ENCODE measurements at places on chromosomes 6 and 20.

GRCh38 chr20:25197183-25197869 is 1.8 kb downstream of the ENTPD6 start:
- DNase-seq = no peak

- DNase-seq = no peak
These were observed 789.6 kb upstream of the EYS start for GRCh38 chr6:66496659-66497058.

GRCh38 chr6:22774129-22774528 is 204.8 kb downstream of the HDGFL1 start:
- no peak for DNase-seq

GRCh38 chr20:313948-314347 is 11.4 kb upstream of the SOX12 start:
- no peak for DNase-seq

Measured in NCI-H446 treated with DMSO at 0.1 percent for 48 hours (cell line).